ENCODE measurements at places on chromosomes 2 and 18.

GRCh38 chr18:59145055-59145454 is 5.4 kb downstream of the SEC11C start:
- no peaks in the 10 kb centered on the region for H3K36me3 ChIP-seq
- no peak for DNase-seq
- H3K4me1 ChIP-seq: no peaks in the 10 kb centered on the region
- no peak overlapping the region for H3K4me3 ChIP-seq

DNA sequence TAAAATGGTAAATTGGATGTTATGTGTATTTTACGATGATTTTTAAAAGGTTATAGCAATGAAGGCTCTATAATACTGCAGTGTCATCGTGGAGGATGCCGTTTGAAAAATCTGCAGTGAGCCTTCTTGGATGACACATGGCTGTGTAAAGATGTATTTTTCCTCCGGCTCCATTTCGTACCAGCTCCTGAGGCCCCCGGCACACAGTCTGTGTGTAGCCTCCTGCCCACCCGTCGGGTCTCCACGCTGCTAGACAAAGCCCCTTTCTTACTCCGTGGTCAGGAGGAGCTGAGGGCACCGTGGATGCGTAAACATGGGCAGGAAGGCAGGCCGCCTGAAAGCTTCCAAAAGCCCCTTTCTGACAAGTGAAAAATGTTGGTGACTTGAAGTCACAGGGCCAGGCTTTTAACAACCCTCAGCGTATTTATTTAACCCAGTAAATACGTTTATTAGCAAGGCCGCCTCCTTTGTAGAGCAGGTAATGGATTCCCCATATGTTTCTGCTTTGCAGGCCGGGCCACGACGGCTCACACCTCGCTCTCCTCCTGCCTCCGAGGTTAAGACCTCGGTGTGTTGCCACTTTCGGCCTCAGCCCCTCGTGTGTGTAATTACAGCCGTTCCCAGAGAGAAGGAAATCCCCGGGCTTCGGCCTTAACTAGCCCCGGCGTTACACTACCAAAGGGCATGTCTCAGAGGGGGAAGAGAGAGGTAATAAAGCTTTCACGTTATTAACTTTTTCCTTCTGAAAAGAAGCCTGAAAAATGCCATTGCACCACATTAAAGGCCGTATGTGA is 72.8 kb downstream of the DDX1 start:
- no peak overlapping the region for H3K4me3 ChIP-seq
- peak; percentile 25 for DNase-seq
- H3K27me3 ChIP-seq: no peaks in the 10 kb centered on the region
- peaks cover 27% of the 10 kb centered on the region for H3K4me1 ChIP-seq
- H3K36me3 ChIP-seq: no peaks in the 10 kb centered on the region

DNA sequence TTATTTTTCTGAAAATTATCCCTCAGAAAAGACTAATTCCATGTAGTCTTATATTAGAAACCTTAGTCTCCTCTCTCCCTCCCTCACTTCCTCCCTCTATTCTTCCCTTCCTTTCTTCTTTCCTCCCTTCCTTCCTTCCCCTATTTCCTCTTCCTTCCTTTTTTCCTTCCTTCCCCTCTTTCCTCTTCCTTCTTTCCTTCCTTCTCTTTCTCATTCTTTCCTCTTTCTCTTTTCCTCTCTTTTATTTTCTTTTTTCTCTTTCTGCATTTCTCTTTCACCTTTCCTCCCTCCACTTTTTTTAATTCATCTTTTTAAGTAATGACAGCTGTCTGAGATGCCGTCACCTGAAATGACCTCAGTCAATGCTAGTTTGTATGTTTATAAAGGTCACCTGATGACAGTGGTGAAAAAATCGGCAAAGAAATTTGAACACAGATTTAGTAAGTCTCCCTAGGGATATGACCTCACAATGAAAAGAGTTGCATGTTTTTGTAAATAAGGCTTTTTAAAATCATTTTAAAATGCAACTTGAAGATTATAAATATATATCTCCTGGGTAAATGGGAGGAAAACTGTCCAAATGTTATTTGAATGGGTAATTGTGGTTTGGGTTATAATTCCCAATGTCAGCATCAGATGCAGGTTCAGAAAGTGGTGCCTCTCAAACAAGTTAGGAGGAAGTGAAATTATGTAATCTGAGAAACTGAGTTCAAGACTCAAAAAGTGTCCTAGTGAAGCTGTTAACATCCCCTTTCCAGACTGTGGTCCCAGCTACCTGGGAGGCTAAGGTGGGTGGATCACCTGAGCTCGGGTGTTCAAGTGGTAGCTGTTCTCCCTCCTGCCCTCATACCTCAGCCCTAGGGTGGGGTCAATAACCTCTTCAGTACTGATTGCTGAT is 90.3 kb upstream of the ST3GAL5 start:
- peaks cover 21% of the 10 kb centered on the region for H3K4me1 ChIP-seq
- no peak overlapping the region for H3K27ac ChIP-seq

DNA sequence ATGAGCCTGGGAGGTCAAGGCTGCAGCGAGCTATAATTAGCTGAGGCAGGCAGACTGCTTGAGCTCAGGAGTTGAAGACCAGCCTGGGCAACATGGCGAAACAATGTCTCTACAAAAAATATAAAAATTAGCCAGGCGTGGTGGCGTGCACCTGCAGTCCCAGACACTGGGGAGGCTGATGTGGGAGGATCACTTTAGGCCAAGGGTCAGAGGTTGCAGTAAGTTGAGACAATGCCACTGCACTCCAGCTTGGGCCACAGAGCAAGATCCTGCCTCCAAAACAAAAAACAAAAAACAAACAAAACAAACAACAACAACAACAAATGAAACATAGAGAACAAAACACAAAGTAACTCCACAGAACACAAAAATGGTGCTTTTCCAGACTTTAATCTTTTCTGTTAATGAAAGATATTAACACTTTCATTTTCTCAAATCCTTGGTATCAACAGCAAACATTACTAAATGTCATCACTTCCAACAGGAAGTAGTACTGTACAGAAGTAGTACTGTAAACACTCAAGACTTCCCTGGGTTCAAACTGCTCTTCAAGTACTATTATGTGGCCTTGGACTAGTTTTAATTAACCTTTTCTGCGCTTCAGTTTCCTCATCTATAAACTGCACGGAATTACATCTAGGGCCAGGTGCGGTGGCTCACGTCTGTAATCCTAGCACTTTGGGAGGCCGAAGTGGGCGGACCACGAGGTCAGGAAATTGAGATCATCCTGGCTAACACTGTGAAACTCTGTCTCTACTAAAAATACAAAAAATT is 27.9 kb downstream of the PUM2 start:
- peaks cover 10% of the 10 kb centered on the region for H3K4me1 ChIP-seq
- peak; percentile 21 for DNase-seq
- H3K27ac ChIP-seq: no peak overlapping the region
- peaks cover 86% of the 10 kb centered on the region for H3K36me3 ChIP-seq
- no peaks in the 10 kb centered on the region for H3K27me3 ChIP-seq

- no peak overlapping the region for H3K4me3 ChIP-seq
- H3K27me3 ChIP-seq: no peaks in the 10 kb centered on the region
- H3K4me1 ChIP-seq: peaks cover 17% of the 10 kb centered on the region
- H3K27ac ChIP-seq: peak overlapping the region; percentile 18
- no peaks in the 10 kb centered on the region for H3K36me3 ChIP-seq
- peak; percentile 47 for DNase-seq
Measured at GRCh38 chr18:34794348-34794747, 84.2 kb downstream of the DTNA start.

DNA sequence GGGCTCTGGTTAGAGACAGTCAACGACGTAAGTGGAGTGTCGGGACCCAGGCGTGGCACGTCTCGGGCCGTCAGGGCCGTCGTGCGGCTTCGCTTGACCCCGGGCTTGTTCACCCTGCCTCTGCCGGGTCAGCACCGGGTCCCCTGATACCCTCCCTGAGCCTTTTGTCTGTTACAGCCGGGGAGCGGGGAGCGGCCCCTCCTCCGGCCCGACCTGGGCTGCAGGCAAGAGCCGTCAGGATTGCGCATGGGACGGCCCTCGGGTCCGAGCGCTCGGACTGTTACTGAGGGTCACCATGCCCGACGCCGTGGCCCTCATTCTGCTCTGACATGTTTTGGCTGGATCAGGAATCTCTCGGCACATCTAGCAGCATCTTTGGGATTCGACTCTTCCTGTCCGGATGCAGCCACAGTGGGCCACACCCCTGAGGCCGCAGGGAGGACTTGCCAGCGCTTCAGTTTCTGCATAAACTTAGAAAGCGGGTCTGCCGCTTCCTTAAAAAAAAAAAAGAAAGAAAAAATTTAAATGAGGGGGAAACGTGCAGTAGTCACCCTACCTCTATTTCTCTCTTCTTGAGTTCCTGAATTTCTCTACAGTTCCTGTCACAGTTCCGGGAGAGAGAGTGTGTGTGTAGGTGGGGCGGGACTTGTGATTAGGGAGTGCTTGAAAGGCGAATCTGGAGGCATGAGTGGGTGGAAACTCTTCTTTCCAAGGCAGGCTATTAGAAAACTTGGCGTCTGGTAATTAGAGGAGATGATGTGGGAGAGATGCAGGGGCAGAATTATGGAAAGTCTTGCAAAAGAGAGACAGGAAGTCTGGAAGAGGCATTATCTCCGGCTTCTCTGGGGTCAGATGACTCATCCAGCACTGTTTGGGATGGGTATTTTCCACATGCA is 909 bp downstream of the TMEM87B start:
- peaks cover 7% of the 10 kb centered on the region for H3K4me1 ChIP-seq
- DNase-seq: peak; percentile 60
- H3K27ac ChIP-seq: peak overlapping the region; percentile 64
- peak overlapping the region; percentile 82 for H3K4me3 ChIP-seq
- H3K36me3 ChIP-seq: no peaks in the 10 kb centered on the region
- H3K27me3 ChIP-seq: no peaks in the 10 kb centered on the region

- no peaks in the 10 kb centered on the region for H3K4me1 ChIP-seq
- no peak overlapping the region for H3K4me3 ChIP-seq
- no peaks in the 10 kb centered on the region for H3K27me3 ChIP-seq
- DNase-seq: no peak
- no peak overlapping the region for H3K27ac ChIP-seq
Measured at GRCh38 chr2:168053676-168054075, 193.7 kb downstream of the STK39 start.

GRCh38 chr2:62178741-62179271 is 17.1 kb upstream of the B3GNT2 start:
- H3K27ac ChIP-seq: no peak overlapping the region
- no peaks in the 10 kb centered on the region for H3K36me3 ChIP-seq
- H3K4me3 ChIP-seq: no peak overlapping the region
- DNase-seq: no peak

DNA sequence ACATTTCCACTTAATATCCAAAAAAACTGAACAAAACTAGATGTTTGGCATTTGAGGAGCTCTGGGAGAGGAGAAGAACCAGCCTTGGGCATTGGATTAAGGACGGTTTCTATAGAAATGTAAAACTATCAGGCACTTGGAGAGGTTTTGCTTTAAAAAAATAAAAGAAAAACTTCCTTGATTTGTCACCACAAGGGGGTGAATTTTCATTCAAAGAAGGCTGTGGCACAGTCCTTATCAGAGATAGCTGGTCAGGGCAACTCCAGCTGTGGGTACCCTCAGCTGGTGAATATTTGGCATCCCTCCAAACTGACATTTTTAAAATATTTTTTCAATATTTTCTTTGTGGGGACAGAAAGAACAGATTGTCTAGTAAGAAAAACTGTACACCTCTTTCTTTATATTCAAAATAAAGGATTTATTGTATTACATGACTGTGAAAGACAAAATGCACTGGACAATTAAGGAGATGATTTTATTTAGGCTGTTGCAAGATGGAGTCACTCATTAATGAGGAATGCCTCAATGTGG is 46.1 kb upstream of the TBC1D8 start:
- no peaks in the 10 kb centered on the region for H3K27me3 ChIP-seq
- H3K27ac ChIP-seq: no peak overlapping the region
- H3K36me3 ChIP-seq: no peaks in the 10 kb centered on the region
- DNase-seq: peak; percentile 19
- no peak overlapping the region for H3K4me3 ChIP-seq

- no peak for DNase-seq
- H3K27ac ChIP-seq: no peak overlapping the region
- no peaks in the 10 kb centered on the region for H3K27me3 ChIP-seq
- H3K4me1 ChIP-seq: no peaks in the 10 kb centered on the region
Measured at GRCh38 chr18:67010919-67011318, 407.0 kb upstream of the CDH19 start.

GRCh38 chr2:212227755-212228154 is 310.8 kb downstream of the ERBB4 start:
- H3K27ac ChIP-seq: no peak overlapping the region
- no peaks in the 10 kb centered on the region for H3K36me3 ChIP-seq
- H3K4me1 ChIP-seq: no peaks in the 10 kb centered on the region

- no peak for DNase-seq
- H3K4me3 ChIP-seq: no peak overlapping the region
- no peaks in the 10 kb centered on the region for H3K36me3 ChIP-seq
- H3K27me3 ChIP-seq: no peaks in the 10 kb centered on the region
Measured at GRCh38 chr2:5889519-5889918, 197.3 kb downstream of the SOX11 start.

GRCh38 chr2:68418855-68419254 is 48.2 kb downstream of the FBXO48 start:
- H3K4me3 ChIP-seq: no peak overlapping the region

DNA sequence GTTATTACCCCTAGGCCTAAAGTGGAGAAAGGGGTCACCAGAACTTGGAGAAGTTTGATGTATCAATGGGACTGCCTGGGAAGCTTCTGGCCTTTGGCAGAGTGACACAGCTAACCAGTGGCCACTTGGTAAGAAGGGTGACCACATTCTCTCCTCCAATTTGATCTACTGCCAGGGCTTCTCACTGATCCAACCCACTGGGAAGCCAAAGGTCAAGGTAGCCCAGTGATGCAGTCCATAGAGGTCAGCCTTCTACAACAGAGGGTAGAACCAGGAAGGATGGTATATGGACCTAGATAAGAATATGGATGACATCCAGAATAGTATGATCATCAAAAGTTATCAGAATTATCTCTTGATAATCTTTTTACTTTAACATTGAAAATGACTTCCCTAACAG is 493.6 kb downstream of the NYAP2 start:
- H3K36me3 ChIP-seq: no peaks in the 10 kb centered on the region
- H3K4me1 ChIP-seq: peaks cover 24% of the 10 kb centered on the region
- no peaks in the 10 kb centered on the region for H3K27me3 ChIP-seq
- no peak for DNase-seq

GRCh38 chr2:105814291-105814940 is 69.7 kb downstream of the NCK2 start:
- peaks cover 32% of the 10 kb centered on the region for H3K4me1 ChIP-seq
- H3K36me3 ChIP-seq: peaks cover 20% of the 10 kb centered on the region
- no peak for DNase-seq
- H3K4me3 ChIP-seq: no peak overlapping the region

DNA sequence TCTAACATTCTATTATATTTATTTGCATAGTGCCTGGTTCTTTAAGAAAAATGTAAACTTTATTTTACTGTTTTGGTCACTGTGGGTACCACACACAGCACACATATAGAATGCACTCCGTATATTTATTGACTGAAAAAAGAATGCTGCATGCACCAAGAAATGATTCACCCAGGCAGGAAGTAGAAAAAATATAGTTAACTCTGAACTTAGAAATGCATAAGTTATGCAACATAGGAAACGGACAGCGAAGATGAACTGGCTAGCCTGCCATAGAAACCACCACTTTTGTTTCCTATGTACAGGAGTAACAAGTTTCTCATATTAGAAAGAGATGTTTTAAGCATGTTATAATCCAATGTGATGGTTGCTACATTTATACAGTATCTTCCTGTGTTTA is 635.8 kb downstream of the DSC3 start:
- no peaks in the 10 kb centered on the region for H3K36me3 ChIP-seq
- no peaks in the 10 kb centered on the region for H3K27me3 ChIP-seq
- H3K4me1 ChIP-seq: no peaks in the 10 kb centered on the region
- no peak overlapping the region for H3K27ac ChIP-seq

- H3K27ac ChIP-seq: no peak overlapping the region
- H3K27me3 ChIP-seq: no peaks in the 10 kb centered on the region
- H3K4me1 ChIP-seq: peaks cover 3% of the 10 kb centered on the region
- H3K4me3 ChIP-seq: no peak overlapping the region
- no peak for DNase-seq
Measured at GRCh38 chr18:54284535-54284934, 15.2 kb downstream of the POLI start.

Measured in SJCRH30 (cell line).